ENCODE measurements at places on chromosomes 7 and 10.

DNA sequence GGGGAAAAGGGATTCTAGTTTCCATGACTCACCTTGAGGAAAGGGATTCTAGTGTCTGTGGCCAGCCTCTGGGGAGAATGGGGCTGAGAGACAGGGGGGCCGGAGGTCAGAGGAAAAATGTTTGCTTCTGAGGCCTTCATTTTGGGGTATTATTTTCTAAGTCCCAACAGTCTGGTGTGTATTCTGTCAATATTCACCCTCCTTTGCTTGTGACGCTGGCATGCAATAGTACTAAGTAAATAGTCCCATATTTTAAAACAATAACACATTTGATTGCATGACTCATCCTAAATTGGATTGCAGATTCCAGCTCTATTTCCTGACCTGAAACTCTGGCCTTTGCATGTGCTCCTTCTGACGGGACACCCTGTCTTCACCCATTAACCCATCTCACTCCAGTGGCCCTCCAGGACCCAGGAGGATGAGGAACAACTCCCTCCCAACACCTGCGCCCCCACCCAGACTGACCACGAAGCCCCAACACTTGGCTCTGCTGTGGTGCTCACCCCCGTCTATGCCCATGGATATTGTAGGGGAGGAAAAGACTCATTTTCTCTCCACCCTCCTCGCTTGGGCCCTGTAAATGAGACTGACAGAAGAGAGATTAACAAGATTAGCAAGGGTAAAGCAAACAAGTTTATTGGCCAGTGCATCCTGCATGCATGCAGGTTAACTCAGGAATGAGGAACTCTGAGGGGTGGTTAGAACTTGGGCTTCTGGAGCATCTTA is 495.6 kb upstream of the KLF6 start:
- no peak for DNase-seq

GRCh38 chr7:99086532-99086931 is 57.4 kb downstream of the SMURF1 start:
- no peak for DNase-seq

- no peak for DNase-seq
Observed at GRCh38 chr10:5890452-5890915, 441 bp downstream of the FBH1 start.

GRCh38 chr7:13279854-13280435 is 592.5 kb downstream of the ARL4A start:
- DNase-seq = no peak

- no peak for DNase-seq
Observed at GRCh38 chr7:40024048-40024447, 74.0 kb downstream of the CDK13 start.

GRCh38 chr7:27132214-27132613 is 1.7 kb upstream of the HOXA4 start:
- DNase-seq = no peak

DNA sequence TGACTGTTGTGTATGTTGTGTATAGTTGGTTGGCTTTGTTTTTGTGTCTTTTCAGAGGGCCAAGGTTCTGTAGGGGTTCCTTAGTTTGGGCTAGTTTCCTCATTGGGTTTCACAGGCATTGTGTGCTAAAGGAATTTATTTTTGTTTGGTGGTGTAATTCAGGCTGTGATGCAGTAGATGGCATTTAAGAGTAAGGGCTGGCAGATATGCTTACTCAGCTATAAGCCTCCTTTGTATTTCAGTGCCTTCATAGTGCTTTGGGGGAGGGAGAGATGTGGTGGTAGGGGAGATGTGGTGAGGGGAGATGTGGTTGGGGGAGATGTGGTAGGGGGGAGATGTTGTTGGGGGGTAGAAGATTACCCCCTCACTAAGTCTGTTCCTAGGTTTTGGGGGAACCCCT is 91.7 kb downstream of the SLC25A40 start:
- DNase-seq = no peak

DNA sequence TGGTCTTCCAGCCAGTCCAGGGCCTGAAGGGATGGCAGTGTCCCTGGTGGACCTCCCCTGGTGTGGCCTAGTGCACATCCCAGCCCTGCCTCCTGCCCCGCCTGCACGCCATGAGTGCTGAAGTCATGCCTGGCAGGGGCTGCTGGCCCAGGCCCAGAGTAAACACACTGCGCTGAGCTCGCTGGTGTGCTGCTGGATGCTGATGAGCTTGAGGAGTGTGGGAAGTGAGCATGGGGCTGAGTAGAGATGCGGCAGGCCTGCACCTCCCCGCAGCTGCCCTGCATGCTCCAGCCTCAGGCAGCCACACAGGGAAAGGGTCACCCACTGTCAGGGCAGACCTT is 43.2 kb downstream of the HTRA1 start:
- no peak for DNase-seq

- DNase-seq = no peak
Observed at GRCh38 chr7:52691257-52691656, 344.2 kb upstream of the POM121L12 start.

GRCh38 chr10:73810735-73811465 is 498 bp downstream of the NDST2 start:
- peak; percentile 49 for DNase-seq

GRCh38 chr10:24887855-24888231 is 64.6 kb downstream of the PRTFDC1 start:
- no peak for DNase-seq

GRCh38 chr7:142608630-142609428 is 140.4 kb upstream of the PRSS1 start:
- no peak for DNase-seq

DNA sequence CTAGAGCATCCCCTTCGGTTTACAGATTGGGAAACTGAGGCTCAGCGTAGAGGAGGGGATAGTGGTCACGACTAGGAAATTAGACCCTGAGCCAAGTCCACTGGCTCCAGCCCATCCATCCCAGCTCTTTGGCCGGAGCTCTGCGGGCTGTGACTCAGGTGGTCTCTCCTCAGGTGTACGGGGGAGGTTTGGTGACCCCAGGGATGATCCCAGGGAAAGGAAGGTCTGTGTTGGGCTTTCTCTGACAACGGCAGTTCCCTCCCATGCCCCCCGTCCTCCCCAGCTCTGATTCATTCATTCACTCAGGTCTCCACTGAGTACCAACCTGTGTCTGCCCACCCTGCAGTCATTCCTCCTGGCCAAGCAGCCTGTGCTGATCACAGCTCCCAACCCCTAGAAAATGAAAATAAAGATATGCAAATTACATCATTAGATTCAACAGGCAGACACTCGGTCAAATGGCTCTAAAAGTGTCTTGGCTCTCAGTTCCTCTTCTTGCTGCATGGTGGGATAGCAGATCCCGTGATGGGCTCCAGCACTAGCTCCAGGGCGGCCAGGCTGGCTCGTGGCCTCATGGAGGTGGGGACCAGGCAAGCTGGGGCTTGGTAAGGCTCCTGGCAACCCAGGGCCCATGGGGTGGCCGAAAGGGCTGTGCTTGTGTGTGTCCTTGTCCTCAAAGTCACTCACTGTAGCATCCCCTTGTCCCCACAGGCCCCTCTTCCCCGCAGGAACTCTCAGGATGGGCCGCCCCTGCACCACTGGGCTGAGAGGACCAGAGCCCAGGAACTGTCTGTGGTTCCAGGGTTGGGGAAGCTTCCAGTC is 37.8 kb downstream of the CLRN3 start:
- DNase-seq = no peak

DNA sequence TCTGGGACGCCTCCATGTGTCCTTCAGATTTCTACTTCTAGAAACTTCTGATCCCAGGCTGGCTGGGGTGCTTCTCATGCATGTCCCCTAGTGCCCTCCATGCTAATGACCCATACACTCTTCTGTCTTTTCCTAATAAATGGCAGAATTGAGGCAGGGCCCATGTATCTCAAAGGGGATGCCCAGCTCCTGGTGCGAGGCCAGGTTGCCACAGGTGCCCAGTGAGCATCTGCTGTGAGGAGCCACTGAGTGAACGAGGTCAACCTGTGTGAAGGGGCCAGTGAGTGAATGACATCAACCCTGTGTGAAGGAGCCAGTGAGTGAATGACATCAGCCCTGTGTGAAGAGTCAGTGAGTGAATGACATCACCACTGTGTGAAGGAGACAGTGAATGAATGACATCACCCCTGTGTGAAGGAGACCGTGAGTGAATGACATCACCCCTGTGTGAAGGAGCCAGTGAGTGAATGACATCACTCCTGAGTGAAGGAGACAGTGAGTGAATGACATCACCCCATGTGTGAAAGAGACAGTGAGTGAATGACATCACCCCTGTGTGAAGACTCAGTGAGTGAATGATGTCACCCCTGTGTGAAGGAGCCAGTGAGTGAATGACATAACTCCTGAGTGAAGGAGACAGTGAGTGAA is 478.9 kb downstream of the PTPRN2 start:
- no peak for DNase-seq

- no peak for DNase-seq
Observed at GRCh38 chr7:101586078-101586905, 42.8 kb downstream of the MYL10 start.

DNA sequence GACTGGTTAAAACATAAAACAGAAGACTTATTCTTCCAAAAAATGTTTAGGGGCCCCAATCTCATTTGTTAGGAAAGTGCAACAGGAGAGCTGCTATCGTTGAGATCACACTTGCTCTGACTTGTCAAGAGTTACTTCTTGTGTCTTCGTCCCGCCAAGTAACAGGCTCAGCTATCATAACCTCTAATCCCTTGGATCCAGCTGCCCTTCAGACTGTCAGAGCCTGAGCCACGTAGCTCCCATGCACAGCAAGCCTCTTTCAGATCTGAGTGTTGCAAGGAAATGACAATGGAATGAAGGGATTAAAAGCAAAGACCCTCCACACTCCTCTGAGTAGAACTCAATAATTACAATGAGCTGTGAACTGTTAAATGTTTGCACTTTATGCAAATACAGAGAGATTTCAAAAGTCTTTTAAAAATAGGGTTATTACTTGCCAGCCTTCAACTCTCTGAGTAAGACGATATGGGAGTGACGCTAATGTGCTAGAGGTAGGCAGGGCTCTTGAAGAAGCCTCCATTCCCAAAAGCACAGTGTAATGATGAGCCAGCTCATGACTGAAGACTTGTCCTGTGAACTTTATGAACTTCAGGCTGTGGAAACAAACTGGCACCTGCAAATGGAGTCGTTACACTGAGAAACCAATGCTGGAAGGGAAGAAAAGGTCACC is 28.4 kb upstream of the CDK13 start:
- no peak for DNase-seq

DNA sequence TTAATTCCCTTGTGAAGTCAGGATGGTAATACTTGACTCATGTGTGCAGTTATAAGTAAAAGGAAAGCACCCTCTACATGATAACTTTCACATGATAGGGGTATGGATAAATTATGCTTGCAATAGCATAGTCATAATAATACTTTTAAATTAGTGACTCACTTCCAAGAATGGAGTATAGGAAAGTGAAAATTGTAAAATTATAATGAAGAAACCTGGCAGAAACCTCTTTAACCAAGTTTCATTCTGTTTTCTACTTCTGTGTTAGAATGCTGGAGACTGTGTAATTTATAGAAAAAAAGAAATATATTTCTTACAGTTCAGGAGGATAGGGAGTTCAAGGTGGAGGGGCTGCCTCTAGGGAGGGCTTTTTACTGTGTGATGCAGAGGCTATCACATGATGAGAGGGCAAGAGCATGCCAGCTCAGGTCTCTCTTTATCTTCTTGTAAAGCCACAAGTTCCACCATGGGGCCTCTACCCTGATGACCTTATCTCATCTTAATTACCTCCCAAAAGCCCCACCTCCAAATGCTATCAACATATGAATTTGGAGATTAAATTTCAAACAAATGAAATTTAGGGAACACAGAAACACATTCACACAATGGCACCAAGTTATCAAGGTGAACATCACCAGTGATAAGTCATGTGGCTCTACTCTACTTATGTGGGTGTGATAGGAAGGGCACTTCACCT is 43.2 kb downstream of the HDAC9 start:
- DNase-seq = no peak

- DNase-seq = no peak
Observed at GRCh38 chr10:87722716-87723115, 63.0 kb downstream of the PAPSS2 start.

DNA sequence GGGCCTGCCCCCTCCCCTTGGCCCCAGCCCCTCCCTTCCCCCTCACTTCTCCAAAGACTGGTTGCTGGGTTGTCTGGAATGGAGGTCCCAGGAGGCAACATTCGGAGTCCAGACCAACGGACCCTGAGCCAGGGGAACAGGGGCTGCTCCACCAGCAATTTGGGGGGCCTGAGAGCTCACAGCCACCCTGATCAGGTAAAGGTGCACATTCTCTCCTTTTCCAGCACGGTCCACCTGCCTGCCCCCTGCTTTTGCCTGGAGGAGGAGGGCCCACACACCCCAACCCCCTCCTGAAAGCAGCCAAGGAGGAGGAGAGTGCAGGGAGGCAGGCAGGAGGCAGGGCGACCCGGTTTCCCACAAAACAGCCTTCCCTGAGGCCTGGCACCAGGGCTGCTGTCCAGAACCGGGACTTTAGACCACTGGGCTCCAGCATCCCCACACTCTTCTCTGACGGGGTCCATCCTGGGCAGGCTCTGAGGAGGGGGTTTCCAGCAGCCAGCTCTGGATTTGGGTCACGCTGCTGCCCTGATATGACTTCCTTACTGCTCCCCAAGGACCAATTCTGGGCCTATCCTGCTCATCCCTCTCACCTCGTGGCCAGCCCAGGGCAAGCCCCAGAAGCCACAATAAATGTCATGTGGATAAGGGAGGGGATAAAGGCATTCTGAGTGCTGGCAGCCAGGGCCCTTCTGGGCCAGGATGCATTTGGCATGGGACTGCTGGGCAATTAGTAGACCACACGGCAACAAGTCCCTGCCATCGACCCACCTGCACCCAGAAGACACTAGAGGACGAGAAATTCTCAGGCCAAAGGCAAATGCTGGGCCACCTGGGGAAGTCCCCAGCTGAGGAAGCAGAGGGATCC is 1.1 kb upstream of the CAMK2B start:
- no peak for DNase-seq

- DNase-seq = no peak
Observed at GRCh38 chr7:26337232-26337865, 45.7 kb downstream of the SNX10 start.

Data from activated T-helper 9 cell treated with anti-CD3 and anti-CD28 coated beads, Interleukin-2, amount 50 U/mL, for 16 hours (primary cell).